ENCODE measurements at places on chromosomes 7 and 10.
A peak's percentile ranks its signal among the peaks of the same experiment; 100 is the strongest.

- no peak for DNase-seq
These were observed 269.4 kb downstream of the DNAJB9 start for GRCh38 chr7:108839076-108839475.

GRCh38 chr7:116527521-116527920 is 2.7 kb downstream of the CAV1 start:
- no peak for DNase-seq

DNA sequence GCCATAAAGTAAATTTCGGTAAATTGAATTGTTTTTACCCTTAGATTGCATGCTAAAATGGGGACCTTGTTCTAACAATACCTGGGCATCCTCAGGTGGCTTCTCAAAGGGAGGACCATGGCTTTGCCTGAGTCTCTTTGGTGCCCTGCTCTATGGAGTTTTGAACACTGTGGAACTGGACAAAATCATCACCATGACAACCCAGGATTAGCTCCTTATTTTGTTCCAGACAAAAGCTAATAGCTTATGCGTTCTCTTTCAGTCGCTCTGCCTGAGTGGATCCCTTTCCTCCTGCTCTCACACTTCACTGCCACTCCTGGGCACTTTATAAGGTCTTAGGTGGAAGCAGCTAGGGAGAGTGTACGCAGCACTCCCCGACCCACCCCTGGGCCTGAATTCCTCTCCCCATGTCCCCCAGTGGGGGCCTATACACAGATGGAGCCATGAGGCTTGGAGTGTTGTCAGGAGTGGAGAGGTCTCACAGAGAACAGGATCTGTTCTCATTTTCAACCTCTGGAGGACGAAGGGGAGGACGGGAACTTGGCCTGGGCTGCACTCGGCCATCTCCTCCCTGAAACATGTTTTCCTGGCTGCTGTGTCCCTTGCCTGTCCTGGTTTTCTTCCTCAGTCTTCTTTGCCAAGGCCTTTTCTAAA is 19.0 kb downstream of the ADCYAP1R1 start:
- DNase-seq: no peak

- no peak for DNase-seq
These were observed 82.0 kb upstream of the RHEB start for GRCh38 chr7:151601521-151602305.

GRCh38 chr7:70887186-70887585 is 244.8 kb upstream of the GALNT17 start:
- DNase-seq: no peak

DNA sequence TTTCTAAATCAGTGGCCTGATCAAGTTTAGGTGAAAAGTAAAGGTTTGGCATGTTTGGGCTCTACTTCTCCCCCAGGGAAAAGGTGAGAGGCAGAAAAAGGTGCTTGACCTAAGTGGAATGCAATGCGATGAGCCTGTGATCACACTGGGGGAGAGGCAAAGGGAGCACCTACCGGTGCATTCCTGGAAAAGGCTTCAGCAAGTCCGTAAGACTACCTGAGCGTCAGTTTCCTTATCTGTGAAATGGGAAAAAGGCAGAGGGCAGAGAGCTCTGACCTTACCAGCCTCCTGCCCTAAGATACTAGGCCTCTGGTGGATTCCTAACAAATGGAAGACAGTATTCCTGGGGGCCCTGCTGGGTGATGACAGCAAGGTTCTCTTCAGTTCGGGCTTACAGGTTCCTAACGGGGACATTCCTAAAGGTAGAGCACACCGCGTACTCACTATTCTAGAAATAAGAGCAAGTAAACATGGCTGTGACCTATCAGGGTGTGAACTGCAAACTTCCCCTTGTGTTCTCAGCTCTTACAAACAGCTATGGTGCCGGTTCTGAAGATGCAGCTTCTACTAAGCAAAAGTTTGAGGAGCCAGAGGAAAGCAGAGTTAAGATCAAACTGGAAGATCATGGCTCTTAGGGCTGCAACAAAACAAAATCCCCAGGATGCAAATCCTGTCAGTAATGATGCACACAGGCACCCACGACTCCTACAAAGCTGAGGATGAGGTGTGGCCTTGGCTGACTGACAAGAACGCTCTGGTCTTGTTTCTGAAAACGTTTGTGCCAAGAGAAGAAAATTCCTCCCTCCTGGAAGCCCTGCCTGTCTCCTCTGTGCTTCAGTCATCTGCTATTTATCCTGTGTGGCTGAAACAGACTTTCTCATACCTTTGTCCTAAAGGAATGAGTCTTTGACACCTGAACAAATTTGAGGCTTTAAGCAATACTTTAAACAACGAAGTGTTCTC is 13.3 kb upstream of the ACSL5 start:
- no peak for DNase-seq

DNA sequence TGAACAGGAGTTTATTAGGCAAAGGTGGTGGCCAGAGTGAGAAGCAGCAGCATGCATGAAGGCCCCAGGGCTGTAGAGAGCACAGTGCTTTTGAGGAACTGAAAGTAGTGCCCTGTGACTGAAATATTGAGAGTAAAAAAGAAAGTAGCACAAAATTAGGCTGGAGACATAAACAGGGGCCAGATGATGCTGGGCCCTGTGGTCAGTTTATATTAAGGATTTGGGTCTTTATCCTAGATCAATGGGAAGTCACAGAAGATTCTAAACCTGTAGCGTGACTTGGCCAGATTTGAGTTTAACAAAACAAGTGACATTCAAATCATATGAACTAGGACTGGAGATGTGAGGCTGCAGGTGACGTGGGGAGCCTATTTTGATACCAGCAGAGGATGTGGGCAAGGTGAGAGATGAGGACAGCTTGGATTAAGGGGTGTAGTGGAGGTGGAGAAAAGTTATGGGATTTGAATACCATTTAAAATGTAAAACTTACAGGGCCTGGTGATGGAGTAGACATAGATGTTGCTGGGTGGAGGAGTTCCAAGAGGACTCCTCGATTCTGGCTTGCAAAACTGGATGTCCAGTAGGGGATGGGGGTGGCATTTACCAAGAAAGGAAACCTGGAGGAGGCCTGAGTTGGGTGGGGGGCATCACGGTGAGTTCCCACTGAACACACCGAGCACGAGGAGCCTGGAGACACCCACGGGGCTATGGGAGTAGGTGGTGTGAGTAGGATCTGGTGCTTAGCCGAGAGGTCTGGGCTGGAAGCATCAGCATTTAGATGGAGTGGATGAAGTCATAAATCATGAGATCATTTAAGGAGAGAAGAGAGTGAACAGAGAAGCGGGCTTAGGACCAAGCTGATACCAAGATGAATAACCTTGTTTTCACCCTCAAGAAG is 52.8 kb downstream of the HHEX start:
- no peak for DNase-seq

GRCh38 chr7:32059289-32060011 is 10.8 kb downstream of the PDE1C start:
- DNase-seq: no peak

DNA sequence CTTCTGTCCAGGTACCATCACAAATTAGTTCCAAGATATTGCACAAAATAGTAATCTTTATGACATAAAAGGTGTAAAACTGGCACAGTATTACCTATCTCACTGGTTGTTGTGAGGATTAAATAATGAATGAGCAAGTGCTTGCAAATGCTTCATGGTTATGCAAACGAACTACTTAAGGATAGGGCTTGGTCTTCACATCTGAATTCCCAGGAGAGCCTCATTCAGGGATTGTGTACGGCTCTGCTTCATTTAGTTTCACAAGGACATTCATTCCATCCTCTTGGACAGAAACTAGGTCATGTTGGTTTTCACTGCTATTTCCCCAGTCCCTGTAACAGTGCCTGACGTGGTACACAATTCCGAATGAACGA is 12.1 kb downstream of the ABCA13 start:
- DNase-seq: peak; percentile 4

GRCh38 chr7:151809864-151810170 is 67.1 kb downstream of the PRKAG2 start:
- no peak for DNase-seq

GRCh38 chr7:12290761-12291160 is 79.7 kb downstream of the TMEM106B start:
- DNase-seq: no peak

- no peak for DNase-seq
These were observed 186.8 kb downstream of the PHTF2 start for GRCh38 chr7:77985232-77985973.

DNA sequence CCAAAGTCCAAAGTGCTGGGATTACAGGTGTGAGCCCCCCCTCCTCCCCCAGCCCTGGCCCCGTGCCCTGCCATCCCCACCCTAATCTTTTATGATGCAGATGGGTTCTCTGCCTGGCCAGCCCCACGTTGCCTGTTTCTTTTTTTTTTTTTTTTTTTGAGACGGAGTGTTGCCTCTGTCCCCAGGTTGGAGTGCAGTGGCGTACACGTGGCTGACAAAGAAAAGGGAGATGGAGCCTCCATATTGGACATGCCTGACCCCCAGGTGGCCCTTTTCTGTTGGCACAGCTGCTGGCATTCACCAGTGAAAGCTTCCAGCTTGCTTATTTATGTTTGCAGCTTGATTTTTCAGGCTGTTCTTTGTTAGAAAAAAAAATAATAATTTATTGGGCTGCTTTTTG is 235.3 kb downstream of the CCDC3 start:
- DNase-seq: no peak

DNA sequence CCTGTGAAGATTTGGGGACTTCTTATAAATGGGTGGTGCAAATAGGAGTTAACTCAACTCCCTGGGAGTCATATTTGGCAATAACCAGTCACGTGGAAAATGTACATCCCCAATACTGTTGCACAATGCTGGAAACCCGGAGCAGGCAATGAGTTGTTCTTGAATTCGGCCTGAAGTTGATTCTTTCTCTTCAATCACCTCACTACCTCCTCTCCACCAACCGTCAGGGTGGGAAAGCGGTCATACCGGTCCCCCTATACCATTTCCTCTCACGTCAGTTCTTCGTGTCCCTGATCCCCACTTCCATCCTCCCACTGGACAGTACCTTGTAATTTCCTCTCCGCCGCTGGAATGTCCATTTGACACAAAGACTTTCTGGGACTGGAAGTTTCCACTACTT is 2.8 kb downstream of the GIMAP5 start:
- no peak for DNase-seq

DNA sequence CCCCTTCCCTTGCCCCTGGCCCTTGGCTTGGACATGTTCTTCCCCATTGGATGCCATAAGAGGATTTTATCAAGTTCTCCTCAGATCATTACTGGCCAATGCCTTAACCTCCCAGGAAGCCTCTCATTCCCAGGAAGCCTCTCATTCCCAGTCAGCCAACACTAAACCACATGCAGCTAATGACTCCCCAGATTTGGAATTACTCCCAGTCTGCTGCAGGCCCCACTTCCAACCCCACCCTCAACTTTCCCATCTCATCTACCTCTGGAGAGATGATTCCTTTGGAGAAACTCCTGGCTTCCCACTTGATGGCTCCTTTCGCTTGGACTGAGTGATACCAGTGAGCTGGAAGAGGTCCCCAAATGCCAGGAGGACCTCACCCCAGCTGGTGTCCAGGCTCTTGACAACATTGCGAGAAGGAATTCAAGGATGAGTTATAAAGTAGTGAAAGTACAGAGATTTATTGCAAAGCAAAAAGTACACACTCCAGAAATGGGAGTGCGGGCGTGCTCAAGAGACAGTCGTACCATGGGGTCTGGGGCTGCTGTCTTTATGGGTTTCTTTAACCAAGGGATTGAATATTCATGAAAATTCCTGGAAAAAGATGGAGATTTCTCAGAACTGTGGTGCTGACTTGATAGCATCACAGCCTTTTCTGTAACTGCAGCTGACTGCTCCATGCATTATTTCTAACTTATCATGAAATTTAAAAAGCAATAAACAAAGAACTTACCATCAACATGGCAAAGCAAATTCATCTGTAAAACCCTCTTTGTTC is 117.2 kb upstream of the ADCY1 start:
- no peak for DNase-seq

DNA sequence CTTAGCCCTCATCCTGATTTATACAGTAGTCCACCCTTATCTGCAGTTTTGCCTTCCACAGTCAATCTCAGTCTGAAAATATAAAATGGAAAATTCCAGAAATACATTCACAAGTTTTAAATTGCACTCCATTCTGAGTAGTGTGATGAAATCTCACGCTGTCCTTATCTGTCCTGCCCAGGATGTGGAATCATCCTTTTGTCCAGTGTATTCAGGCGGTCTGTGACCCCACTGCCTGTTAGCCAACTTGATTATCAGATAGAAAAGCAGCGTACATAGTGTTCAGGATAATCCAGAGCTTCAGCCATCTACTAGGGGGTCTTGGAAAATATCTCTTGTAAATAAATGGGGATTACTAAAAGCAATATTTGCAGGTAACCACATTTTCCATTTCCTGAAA is 146.3 kb downstream of the MALRD1 start:
- no peak for DNase-seq

- DNase-seq: no peak
These were observed 253.4 kb downstream of the TRIL start for GRCh38 chr7:28704706-28705105.

GRCh38 chr10:48620719-48621118 is 15.8 kb upstream of the ARHGAP22 start:
- DNase-seq: no peak

DNA sequence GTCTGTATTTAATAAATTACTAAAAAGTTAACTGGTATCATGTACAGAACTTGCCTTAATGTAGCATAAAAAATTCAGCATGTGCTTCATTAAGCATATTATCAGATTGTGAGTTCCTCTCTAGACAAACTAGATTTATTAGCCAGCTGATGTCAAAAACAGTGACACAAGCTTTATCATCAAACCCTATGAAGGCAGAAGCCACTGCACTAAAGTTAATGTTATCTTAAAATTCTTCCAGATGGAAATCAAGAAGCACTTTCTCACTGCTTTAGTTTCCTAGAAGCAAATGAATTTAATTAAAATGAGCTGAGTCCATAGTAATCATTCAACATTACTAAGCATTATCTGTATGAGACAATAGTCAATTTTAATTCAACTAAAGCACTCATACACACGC is 96.4 kb downstream of the ARHGAP12 start:
- no peak for DNase-seq

GRCh38 chr10:96651998-96652431 is 65.2 kb upstream of the TM9SF3 start:
- no peak for DNase-seq

- no peak for DNase-seq
These were observed 25.3 kb downstream of the WIPI2 start for GRCh38 chr7:5215313-5215712.

DNA sequence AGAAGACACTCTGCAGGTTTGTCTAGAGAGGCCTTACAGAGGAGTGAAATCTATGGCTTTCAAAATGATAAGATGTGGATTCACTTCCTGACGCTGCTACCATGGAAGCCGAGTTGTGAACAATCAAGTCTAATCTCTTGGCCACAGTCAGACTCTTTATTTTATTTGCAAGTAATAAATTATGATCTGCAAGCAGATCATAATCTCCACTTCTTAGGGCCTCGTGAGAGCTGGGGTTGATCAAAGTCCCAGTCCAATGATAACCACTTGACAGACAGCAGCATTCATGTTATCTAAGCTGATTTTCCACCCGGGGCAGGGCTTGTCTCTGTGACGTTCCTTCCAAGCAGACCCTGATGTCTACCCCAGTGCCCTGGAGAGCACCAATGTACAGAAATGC is 776.4 kb upstream of the AUTS2 start:
- no peak for DNase-seq

- no peak for DNase-seq
These were observed 106.5 kb downstream of the ARHGAP12 start for GRCh38 chr10:31822150-31822549.

Measured in NCI-H187 (cell line).